ENCODE measurements at places on chromosomes 7 and 10. TPM values are rescaled to one million over a fixed set of nuclear protein-coding genes. Genes with fewer than 3 reads are reported as not detected.

SPDYE2B gene
- not detected for total RNA-seq

TPST1 gene
- total RNA-seq: 136 TPM

CARD11 gene
- total RNA-seq: 0.88 TPM

CROT gene
- total RNA-seq: 3.5 TPM

ZPBP gene
- not detected for total RNA-seq

GRM3 gene
- total RNA-seq: not detected

CPEB3 gene
- total RNA-seq: 0.86 TPM

CYP3A5 gene
- total RNA-seq: under 0.01 TPM

AGBL3 gene
- 0.22 TPM for total RNA-seq

ZNF503 gene
- total RNA-seq: 8.3 TPM

SFTPA1 gene
- total RNA-seq: not detected

FAM171A1 gene
- 18.9 TPM for total RNA-seq

CALHM1 gene
- not detected for total RNA-seq

AZGP1 gene
- not detected for total RNA-seq

CALML5 gene
- not detected for total RNA-seq

All from placental pericyte (primary cell).